HS-27A (cell line): ENCODE measurements at places on chromosomes 3 and 15.

DNA sequence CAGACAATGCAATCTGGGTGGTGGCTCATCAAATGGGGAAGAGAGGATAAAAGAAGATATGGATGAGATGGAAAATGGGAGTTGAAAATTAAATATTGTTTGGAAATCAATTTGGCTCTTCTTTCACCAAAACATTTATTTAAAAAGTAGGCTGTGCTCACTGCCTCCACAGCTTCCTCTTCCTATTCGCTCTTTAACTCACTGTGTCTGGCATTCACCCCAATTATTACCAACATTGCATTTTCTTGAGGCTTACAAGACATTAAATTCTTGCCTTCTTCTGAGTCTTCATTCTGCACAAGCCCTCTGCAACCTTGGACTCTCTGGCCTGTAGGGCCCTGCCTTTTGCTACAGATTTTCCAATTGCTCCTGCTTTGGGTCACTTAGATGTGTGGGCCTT is 52.9 kb upstream of the TSPAN3 start:
- no peak for DNase-seq

DNA sequence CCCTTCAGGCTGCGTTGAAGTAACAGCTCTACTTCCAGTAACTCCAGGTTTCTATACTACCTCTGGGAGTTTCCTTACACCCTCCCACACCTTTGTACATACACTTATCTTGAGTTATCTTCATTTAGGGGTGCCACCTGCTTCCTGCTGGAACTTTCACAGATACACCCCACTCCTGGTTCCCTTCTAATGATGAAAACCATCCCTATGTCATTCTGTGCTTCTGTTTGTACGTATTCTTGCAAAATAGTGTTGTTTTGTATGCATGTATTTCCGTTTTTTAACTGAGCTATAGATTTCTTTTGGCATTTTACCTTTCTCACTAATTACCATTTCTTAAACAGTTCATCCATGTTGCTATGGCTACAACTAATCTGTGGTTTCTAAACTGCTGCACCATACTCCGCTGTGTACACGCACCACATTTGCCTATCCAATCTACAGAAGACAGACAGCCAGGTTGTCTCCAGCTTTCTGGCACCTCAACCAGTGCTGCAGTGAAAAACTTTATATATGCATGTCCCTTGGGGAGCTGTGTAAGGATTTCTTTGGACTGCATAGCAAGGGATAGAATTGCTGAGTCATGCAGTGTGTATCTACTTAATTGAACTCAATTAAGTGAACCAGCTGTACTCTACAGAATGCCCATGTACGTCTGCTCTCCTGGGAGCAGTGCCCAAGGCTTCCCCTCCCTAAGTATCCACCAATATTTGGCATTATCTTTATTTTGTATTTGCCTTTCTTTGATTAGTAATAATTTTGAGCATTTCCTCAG is 61.4 kb upstream of the ST8SIA2 start:
- no peak for DNase-seq

GRCh38 chr3:172629470-172629869 is 81.4 kb downstream of the NCEH1 start:
- DNase-seq, result no peak

DNA sequence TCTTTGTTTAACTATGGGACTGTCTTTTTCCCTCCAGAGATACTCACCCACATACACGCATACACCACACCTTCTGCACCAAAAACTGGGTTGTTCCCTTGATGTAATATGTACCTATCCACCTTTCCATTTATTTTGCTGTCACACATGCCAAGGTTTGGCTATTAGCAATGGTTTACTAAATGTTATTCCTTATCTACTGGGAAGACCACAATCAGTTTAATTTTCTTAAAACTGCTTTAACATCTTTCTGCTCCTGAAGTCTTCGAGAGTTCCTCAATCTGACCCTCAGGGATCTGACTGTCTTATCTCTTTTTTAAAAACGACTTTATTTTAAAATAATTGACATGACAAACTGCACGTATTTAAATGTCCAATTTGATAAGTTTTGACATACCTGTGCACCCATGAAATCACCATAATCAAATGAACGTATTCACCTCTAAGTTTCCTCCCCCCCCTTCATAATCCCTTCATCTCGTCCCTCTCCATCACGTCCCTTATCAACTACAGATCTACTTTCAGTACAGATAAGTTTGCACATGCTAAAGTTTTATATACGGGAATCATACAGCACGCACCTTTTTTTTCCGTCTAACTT is 805 bp upstream of the TRPM7 start:
- DNase-seq, result no peak

GRCh38 chr15:61243983-61244593 is 15.0 kb upstream of the RORA start:
- no peak for DNase-seq

DNA sequence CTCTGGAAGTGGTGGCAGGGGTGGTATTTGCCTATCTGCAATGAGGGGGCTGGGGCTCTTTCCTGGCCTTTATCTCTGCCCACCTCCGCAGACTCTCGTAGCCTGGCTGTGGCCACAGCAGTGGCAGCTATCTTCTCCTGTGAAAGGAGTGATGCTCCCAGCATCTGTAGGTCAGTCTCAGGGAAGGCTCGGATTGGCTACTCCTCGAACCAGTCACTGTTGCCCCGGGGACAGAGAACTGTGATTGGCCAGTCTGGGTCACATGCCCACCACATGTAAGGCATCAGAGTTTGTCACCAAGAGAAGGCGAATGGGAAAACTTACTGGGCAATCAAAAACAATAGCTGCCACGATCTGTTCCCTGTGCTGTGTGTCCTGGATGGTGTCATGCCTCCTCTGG is 30.1 kb upstream of the FGD5 start:
- DNase-seq, result no peak

GRCh38 chr3:17232442-17232841 is 347.7 kb downstream of the PLCL2 start:
- DNase-seq, result no peak

- DNase-seq, result peak; percentile 60
Observed at GRCh38 chr3:132432639-132433038, 15.3 kb downstream of the DNAJC13 start.

DNA sequence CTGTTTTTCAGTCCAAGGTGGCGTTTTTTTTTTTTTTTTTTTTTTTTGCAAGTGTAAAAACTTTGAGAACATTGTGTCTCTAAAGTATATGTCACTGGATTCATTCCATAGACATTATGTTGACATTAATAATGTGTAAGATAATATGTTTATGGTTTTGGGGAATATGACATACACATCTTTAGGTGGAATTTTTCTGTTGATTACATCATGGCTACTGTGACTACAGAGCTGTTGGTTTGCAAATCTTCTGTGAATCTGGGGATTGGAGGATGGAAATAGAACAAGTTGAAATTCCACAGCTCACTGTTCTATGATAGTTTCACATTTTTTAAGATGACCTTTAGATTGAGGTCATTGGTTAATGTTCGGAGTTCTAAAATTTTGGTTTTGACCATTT is 24.4 kb upstream of the PLSCR2 start:
- no peak for DNase-seq

GRCh38 chr15:100515758-100516157 is 13.0 kb downstream of the CERS3 start:
- no peak for DNase-seq

GRCh38 chr15:31397851-31398661 is 71.4 kb downstream of the KLF13 start:
- no peak for DNase-seq

DNA sequence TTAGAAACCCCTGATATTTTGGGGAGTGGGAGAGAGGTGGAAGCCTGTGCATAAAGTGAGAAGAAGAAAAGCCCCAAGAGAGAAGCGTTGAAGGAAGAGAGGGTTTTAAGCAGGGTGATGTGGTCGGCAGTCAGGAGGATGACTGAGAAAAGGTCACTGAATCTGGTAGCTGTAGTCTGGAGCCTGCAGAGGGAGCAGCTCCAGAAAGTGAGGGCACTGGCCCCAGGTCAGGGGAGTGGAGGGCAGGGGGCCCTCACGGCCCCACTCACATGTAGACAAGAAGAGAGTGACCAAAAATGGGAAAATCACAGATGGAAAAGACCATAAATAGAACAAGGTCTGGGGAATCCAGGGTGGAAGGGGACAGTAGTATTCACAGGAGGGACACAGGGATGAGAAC is 105.5 kb downstream of the RYK start:
- DNase-seq, result no peak

GRCh38 chr3:171013822-171014748 is 12.4 kb downstream of the SLC2A2 start:
- DNase-seq, result no peak

DNA sequence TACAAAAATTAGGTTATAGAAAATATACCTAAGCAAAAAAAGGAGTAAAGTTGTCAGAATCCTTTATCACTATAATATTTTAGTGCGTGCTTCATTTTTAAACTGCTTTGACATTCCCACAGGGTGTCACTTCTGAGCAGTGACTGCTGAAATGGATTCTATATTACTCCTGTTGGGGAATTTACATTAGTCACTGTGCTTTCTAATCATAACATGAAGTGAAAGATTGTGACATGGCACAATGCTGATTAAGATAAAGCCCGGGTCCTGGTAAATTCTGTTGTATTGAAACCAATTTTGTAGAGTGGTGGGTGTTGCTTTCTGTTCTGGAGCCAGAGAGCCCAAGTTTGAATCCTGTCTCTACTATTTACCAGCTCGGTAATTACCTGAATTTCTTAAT is 36.4 kb upstream of the EHHADH start:
- no peak for DNase-seq

- no peak for DNase-seq
Observed at GRCh38 chr3:173732237-173732636, 334.7 kb downstream of the NLGN1 start.

DNA sequence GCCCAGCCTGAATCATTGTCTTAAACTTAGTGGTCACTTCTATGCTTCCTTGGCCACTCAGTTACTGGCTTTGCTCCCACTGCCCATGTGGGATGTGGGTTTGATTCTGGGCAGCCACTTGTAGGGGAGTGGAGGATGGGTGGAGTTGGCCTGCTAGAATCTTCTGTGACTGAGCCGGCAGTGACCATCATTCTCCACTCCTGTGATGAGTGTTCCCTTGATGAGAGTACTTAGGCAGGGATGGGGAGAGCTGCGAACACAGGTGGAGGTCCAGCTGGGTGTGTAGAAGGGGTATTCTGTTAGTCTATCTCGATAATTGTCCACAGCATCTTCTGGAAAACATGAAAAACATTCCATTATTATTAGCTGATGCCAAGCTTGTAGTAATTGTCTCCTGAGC is 8.0 kb downstream of the TM6SF1 start:
- no peak for DNase-seq
